ENCODE measurements at places on chromosomes 16 and 17.

- DNase-seq = no peak
Observed at GRCh38 chr17:36939052-36939801, 2.0 kb downstream of the LHX1 start.

GRCh38 chr17:32626379-32626791, 139.6 kb downstream of the CDK5R1 start:
- no peak for DNase-seq

DNA sequence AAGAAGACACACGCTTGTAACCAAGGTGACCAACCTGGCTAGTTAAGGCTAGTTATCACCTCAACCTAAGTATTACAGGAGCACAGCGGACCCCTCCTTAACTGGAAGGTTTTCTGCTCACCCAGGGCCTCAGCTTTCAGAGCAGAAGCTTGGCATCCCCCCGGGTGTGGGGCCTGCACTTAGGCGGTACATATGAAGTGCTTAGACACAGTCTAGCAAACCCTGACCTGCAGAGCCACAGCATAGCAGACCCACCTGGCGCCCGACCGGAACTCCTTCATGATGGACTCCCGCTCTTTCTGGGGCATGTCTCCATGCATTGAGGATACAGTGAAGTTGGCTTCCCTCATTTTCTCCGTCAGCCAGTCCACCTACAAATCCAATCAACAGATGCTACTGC, 9.8 kb downstream of the EIF4A3 start:
- DNase-seq = no peak

- no peak for DNase-seq
Observed at GRCh38 chr16:74769586-74770190, 4.9 kb downstream of the FA2H start.

DNA sequence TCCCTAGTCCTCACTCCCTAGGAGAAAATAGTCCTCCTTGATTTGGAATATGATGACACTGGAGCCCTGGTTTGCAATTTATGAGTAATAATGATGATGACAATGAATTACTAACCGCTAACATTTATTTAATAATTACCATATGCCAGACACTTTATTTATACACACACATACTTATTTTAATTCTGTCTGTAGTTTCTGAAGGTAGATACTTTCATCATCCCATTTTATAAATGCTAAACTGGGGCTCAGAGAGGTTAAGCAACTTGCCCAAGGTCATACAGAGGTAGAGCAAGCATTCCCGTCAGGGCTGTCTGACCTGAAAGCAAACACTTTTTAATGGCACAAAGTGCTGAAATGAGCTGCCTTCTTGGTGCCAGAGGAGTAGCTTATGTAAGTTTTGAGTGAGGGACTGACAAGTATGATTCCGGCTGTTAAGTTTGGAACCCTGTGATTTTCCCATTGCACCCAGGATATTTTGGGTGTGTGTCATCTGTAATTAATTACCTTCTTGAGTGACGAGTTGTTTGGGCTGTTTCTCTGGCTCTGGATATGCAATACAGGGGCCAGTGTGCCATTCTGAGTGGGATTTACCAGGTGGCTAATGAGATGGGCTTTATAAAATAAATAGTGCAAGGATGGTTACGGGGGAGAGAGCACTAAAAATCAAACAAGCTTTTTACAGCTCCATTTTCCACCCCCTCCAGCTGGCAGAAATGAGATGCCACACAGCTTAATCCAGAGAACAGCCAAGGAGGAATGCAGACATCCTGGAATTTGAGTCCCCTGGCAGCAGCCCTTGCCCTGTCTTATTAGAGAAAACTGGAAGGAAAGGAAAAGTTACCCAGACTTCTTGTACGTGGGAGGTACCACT, 211.8 kb downstream of the SNX29 start:
- no peak for DNase-seq

- no peak for DNase-seq
Observed at GRCh38 chr16:22346483-22346882, 27.9 kb downstream of the CDR2 start.

All from T-helper 2 cell (primary cell).